ENCODE measurements at places on chromosomes 11 and 22.
A peak's percentile ranks its signal among the peaks of the same experiment; 100 is the strongest.

- DNase-seq, result no peak
Observed at GRCh38 chr22:42202048-42202447, 68.4 kb downstream of the TCF20 start.

DNA sequence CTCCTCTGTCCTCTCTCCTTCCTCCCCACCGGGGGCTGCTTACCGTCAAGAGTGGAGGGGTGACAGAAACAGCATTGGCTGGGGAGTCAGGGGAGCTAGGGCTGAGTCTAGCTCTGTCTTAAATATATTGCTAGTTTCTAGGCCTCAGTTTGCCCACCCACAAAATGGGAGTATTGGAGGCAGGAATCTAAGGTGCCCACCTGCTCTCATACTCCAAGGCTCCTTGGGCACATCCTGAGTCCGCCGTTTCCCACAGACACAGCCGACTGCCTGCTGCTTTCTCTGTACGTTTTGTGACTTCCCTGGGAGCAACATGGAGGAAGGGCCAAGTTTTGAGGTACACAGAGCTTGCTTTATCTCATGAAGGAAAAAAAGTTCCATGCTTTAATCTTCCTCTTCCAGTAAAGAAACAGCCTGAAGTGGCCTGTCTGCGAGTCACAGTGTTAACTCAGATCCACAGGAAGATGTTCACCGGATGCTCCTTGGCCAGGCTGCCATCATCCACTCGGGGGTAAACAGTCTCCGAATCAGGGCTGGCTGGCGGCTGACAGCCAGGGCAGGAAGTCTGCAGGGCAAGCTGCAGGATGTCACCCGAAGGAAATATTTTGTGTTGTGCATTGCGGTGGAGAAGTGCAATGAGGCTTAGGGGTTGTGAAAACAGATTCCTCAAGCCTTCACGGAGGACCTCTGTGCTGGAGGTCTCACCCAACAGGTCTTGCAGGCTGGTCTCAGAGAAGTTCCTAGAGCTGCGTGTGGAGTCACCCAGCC is 11.0 kb upstream of the CERK start:
- peak; percentile 52 for DNase-seq

DNA sequence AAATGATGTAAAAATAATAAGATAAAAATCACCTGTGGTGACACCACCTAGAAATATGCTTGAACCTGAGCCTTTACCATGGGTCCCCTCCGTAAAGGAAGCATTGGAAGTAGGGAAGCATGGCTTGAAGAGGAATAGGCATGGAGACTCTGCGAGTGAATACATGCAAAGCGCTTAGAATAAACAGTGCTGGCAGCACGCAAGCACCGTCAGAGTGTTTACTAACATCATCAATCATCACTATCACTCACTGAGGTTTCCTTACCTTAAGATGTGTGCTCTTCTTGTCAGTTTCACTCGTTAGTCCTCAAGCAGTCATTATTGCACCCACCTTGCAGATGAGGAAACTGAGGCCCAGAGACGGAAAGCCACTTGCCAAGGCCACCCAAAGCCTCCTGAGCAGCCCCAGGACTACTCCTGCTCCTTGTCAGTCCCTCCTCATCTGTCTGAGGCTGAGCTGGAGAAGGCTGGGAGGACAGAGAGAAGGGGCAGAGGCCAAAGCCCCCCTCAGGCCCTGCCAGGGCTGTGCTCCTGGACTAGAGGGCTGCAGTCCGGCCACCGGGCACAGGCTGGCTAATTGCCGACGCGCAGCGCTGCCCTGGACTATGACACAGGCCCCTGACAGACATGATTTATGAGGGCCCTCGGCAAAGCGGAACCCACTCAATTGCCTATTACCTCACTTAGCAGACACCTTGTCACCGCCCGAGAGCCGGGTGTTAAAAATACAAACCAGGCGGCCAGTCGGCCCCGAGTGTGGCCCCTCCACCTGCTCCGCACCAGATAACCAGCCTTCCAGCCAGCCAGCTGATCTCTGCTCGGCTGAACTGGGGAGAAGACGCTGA is 168.9 kb downstream of the MN1 start:
- DNase-seq, result no peak

GRCh38 chr11:40380835-40381234 is 1078.6 kb downstream of the LRRC4C start:
- no peak for DNase-seq

- DNase-seq, result no peak
Observed at GRCh38 chr11:134532921-134533421, 120.9 kb upstream of the B3GAT1 start.
